ENCODE measurements at places on chromosomes 4 and X.
A peak's percentile ranks its signal among the peaks of the same experiment; 100 is the strongest.

- H3K4me1 ChIP-seq = peaks cover 11% of the 10 kb centered on the region
- H3K27me3 ChIP-seq = no peaks in the 10 kb centered on the region
- no peak overlapping the region for H3K4me3 ChIP-seq
- no peak for DNase-seq
Measured at GRCh38 chrX:46643636-46644035, 70.1 kb downstream of the CHST7 start.

DNA sequence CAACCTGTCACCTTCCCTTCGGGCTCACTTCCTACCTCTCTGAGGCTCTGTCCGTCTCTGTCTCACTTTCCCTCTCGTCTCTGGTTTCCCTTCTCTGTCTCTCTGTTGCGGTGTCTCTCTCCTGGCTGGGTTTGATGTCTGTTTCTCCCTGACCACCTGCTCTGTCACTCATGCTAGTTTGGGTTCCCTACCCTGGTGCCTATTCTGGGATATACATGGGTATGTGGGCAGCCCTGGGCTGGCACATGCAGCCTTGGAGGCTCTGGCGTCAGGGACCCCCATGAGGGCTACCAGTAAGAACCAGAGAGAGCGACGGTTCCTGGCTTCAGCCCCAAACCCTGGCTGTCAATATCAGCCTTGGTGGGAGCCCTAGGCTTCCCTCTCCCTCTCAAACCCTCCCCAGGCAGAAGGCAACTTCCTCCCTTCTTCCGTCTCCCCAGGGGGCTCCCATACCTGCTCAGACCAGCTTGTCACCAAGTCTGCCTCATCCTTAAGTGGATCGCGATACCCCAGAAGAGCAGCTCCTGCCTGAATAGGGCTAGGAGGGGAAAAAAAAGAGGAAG is 314 bp downstream of the DNASE1L1 start:
- H3K27ac ChIP-seq = peak overlapping the region; percentile 72
- peaks cover 8% of the 10 kb centered on the region for H3K4me1 ChIP-seq
- H3K27me3 ChIP-seq = no peaks in the 10 kb centered on the region
- DNase-seq = no peak

- no peak overlapping the region for H3K27ac ChIP-seq
- no peak for DNase-seq
- peaks cover 33% of the 10 kb centered on the region for H3K4me1 ChIP-seq
- no peaks in the 10 kb centered on the region for H3K36me3 ChIP-seq
- peak overlapping the region; percentile 94 for H3K4me3 ChIP-seq
Measured at GRCh38 chr4:78774417-78774816, 1.7 kb upstream of the BMP2K start.

DNA sequence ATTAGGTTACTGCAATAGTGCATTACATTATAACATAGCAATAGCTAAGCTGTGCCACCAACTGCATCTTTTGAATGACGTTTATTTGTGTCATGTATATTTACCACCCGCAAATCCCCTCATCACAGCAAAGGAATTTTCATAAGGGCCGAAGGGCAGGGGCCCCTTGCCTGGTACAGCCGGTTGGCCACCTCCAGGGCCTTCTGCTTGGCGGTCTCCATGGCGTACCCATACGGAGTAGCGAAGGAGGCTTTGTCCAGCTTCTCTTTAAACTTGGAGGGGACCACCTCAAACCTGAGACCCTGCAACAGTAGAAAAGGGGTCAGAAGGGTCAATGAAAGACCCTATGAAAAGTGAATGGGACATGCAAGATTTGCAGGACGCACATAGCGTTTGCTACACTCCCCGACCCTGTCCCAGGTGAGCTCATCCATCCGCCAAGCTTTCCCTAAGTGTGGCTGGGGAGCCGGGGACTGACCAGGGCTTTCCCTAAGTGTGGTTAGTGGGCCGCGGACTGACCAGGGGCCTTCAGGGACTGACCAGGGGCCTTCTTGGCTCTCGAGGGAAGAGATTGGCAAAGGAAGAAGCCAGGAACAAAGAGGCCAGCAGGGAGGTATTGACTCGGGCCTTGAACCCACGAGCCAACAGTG is 10.6 kb downstream of the ASMTL start:
- no peaks in the 10 kb centered on the region for H3K27me3 ChIP-seq
- H3K4me3 ChIP-seq = no peak overlapping the region
- no peak overlapping the region for H3K27ac ChIP-seq
- peaks cover 69% of the 10 kb centered on the region for H3K36me3 ChIP-seq
- peaks cover 3% of the 10 kb centered on the region for H3K4me1 ChIP-seq
- DNase-seq = no peak

DNA sequence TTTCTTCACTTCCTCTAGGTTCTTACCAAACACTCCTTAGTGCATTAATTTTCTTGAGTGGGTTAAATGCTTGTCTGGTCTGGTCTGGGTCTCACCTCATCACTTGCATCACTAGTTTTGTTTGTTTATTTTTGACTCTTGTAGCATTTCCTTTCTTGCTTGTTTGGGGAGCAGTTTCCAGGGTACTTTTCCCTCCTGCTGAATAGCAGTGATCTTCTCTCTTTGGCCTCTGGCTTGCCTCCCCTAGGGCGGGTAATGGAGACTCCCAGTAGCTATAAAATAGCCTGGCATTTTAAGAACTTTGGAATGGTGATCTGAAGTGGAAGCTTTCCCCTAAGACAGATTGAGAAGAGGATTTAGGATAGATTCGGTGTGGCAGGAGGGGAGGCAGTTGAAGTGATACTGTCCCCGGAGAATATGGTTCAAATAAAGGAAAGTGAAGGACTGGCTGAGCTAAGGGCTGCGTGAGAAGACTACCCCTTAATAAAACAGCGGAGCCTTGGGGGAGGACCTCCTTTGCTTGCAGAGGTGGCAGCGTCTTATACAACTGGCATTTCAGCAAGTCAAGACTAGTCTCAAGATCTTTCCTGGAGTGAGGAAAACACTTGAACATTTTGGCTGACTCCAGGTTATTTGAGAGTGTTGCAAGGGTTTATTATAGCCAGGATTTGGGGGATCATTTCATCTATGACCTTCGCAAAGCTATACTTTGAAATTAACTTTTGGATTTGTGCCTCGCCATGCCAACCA is 190.6 kb downstream of the FRAS1 start:
- H3K36me3 ChIP-seq = no peaks in the 10 kb centered on the region
- H3K27ac ChIP-seq = no peak overlapping the region
- no peaks in the 10 kb centered on the region for H3K4me1 ChIP-seq
- H3K4me3 ChIP-seq = no peak overlapping the region
- H3K27me3 ChIP-seq = no peaks in the 10 kb centered on the region

GRCh38 chr4:40832175-40832574 is 82.4 kb downstream of the NSUN7 start:
- DNase-seq = no peak
- H3K27ac ChIP-seq = peak overlapping the region; percentile 6
- no peaks in the 10 kb centered on the region for H3K4me1 ChIP-seq
- H3K36me3 ChIP-seq = no peaks in the 10 kb centered on the region
- no peak overlapping the region for H3K4me3 ChIP-seq

- peak overlapping the region; percentile 98 for H3K4me3 ChIP-seq
- H3K36me3 ChIP-seq = peaks cover 27% of the 10 kb centered on the region
- H3K27ac ChIP-seq = peak overlapping the region; percentile 96
Measured at GRCh38 chrX:3712870-3713224, 602 bp downstream of the PRKX start.

DNA sequence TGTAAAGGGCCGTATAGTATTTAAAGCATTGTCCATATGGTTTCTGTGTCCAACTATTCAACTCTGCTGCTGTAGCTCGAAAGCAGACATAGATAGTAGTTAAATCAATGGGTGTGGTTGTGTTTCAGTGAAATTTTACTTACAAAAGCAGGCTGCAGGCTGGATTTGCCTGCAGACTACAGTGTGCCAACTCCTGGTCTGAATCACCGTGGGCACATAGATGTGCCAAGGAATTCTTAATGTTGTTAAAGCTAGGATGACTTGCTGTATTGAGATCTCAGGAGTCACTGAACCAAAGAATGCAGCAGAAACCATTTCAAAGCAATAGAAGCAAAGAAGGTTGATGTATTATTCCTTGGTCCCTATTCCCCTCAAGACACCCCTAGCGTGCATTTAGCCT is 379.0 kb downstream of the STIM2 start:
- no peak overlapping the region for H3K27ac ChIP-seq
- H3K36me3 ChIP-seq = no peaks in the 10 kb centered on the region
- no peak for DNase-seq
- H3K27me3 ChIP-seq = no peaks in the 10 kb centered on the region
- H3K4me3 ChIP-seq = no peak overlapping the region

- no peak overlapping the region for H3K4me3 ChIP-seq
- no peaks in the 10 kb centered on the region for H3K36me3 ChIP-seq
- H3K27me3 ChIP-seq = no peaks in the 10 kb centered on the region
- no peaks in the 10 kb centered on the region for H3K4me1 ChIP-seq
Measured at GRCh38 chrX:133939655-133940302, 45.6 kb downstream of the GPC3 start.

GRCh38 chrX:10722851-10723250 is 102.5 kb upstream of the MID1 start:
- H3K27ac ChIP-seq = no peak overlapping the region
- H3K36me3 ChIP-seq = no peaks in the 10 kb centered on the region
- no peaks in the 10 kb centered on the region for H3K27me3 ChIP-seq
- no peak overlapping the region for H3K4me3 ChIP-seq

- no peak for DNase-seq
- peaks cover 2% of the 10 kb centered on the region for H3K27me3 ChIP-seq
- H3K36me3 ChIP-seq = no peaks in the 10 kb centered on the region
- no peaks in the 10 kb centered on the region for H3K4me1 ChIP-seq
Measured at GRCh38 chr4:107736924-107737448, 17.0 kb upstream of the PAPSS1 start.

DNA sequence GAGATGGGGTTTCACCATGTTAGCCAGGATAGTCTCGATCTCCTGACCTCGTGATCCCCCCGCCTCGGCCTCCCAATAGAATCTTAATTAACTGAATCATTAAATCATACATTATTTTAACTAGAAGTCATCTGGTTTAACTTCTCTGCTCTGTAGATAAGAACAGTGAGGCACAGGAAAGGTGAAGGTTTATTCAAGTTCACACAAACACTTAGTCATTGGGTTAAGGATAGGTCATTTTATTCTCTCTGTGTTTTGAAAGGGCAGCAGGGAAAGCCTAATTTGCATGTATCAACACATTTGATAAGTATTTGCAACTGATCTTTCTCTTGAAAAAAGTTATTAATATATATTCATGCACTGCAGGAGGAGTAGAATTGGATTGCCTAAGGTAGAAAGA is 1.1 kb upstream of the ETNPPL start:
- H3K27me3 ChIP-seq = peaks cover 50% of the 10 kb centered on the region
- H3K4me1 ChIP-seq = peaks cover 11% of the 10 kb centered on the region
- no peaks in the 10 kb centered on the region for H3K36me3 ChIP-seq

- H3K4me1 ChIP-seq = peaks cover 45% of the 10 kb centered on the region
- H3K4me3 ChIP-seq = peak overlapping the region; percentile 83
- no peaks in the 10 kb centered on the region for H3K27me3 ChIP-seq
- no peak for DNase-seq
- peaks cover 18% of the 10 kb centered on the region for H3K36me3 ChIP-seq
Measured at GRCh38 chr4:109432696-109433095, 919 bp upstream of the SEC24B start.

DNA sequence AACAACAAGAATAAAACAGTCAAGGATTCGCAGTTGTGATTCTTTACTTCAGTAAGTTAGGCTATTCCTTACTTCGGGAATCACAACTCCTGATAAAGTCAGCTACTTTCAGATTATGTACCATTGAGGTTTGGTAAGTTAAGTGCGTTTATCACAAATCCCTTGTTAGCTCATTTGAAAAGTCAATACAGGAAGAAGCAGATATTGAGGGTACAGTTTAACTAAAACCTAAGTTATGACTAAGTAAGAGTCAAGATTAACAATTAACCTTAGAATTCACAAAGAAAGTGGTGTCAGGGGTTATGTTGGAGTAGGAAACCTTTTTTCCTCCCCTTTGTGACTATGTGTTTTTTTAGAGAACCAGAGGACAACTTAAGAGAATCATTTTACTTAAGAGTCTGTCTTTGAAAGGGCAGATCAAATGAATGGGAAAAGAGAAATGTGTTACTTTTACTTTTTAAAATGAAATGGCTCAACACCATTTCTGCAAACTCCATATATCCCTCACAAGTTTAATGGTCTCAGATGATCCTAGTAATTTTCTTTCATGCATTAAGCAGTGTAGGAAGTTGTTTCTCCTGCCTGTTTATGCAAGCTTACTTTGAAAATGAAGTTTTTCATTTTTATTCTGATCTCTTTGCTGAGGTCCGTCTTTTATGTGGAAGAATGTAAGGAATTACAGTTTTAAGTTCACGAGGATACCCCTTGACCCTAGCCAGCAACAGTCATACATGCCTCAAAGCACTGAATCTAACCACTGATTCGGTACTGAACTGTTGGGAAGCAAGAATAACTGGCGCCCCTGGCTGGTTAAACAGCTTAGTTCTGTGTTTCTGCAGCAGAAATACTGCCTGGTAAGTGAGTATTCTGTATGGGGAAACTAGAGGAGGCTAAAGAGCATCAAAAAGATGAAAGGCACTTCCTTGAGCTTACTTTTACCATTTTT is 211.7 kb downstream of the SLC4A4 start:
- no peaks in the 10 kb centered on the region for H3K4me1 ChIP-seq
- no peaks in the 10 kb centered on the region for H3K36me3 ChIP-seq
- H3K27ac ChIP-seq = no peak overlapping the region
- H3K4me3 ChIP-seq = no peak overlapping the region
- DNase-seq = no peak
- peaks cover 2% of the 10 kb centered on the region for H3K27me3 ChIP-seq

Data from T-helper 2 cell treated with Interferon-gamma antibody and Interleukin-4, amounts not matched to agents 5 μg/mL and 100 μg/mL, for 36 hours (primary cell).